ENCODE measurements at places on chromosomes 12 and 14. TPM values are rescaled to one million over a fixed set of nuclear protein-coding genes. Genes with fewer than 3 reads are reported as not detected.

AQP6 gene
- polyA plus RNA-seq = 0.14 TPM

IAPP gene
- not detected for polyA plus RNA-seq

KLRC4 gene
- not detected for polyA plus RNA-seq

RPS6KL1 gene
- 13.5 TPM for polyA plus RNA-seq

ZNF84 gene
- polyA plus RNA-seq = 24.1 TPM

OR4M1 gene
- not detected for polyA plus RNA-seq

KRT6A gene
- polyA plus RNA-seq = not detected

SLC35F4 gene
- polyA plus RNA-seq = 0.37 TPM

TMEM106C gene
- polyA plus RNA-seq = 52.1 TPM

WSB2 gene
- 56.6 TPM for polyA plus RNA-seq

COCH gene
- polyA plus RNA-seq = 6.9 TPM

GPRC5A gene
- polyA plus RNA-seq = 1.9 TPM

PIWIL1 gene
- polyA plus RNA-seq = 0.08 TPM

BMAL2 gene
- polyA plus RNA-seq = 1.4 TPM

- no peak for DNase-seq
These were observed 34.5 kb upstream of the CCT2 start for GRCh38 chr12:69550569-69551350.

GRCh38 chr12:115755725-115756085 is 521.8 kb downstream of the MED13L start:
- DNase-seq = no peak

DNA sequence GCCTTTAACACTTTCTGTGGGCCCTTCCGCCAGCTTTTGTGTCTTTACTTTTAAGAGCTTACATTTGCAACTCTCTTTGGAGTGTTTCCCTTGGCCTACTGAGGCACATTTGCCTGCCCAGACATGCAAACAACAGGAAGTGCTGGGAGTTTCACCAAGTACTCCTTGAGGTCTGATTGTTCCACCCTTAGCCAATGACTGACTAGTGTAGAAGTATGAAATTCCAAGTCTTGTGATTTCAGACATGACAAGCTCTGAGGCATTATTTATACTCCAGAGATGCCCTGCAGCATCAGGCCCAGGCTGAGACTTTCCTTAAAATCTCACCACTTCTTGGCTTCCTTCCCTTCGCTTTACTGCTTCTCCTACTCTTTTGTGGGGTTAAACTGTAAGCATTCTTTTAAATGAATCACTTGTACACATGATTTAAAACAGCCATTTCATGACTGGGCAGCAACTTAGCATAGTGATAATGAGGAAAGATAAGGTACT is 174.1 kb downstream of the SLC6A15 start:
- no peak for DNase-seq

GRCh38 chr14:104091927-104092771 is 6.6 kb downstream of the ASPG start:
- DNase-seq = no peak

GRCh38 chr14:85471744-85472143 is 58.2 kb upstream of the FLRT2 start:
- no peak for DNase-seq

- DNase-seq = no peak
These were observed 43.3 kb upstream of the PLEKHG6 start for GRCh38 chr12:6266971-6267721.

DNA sequence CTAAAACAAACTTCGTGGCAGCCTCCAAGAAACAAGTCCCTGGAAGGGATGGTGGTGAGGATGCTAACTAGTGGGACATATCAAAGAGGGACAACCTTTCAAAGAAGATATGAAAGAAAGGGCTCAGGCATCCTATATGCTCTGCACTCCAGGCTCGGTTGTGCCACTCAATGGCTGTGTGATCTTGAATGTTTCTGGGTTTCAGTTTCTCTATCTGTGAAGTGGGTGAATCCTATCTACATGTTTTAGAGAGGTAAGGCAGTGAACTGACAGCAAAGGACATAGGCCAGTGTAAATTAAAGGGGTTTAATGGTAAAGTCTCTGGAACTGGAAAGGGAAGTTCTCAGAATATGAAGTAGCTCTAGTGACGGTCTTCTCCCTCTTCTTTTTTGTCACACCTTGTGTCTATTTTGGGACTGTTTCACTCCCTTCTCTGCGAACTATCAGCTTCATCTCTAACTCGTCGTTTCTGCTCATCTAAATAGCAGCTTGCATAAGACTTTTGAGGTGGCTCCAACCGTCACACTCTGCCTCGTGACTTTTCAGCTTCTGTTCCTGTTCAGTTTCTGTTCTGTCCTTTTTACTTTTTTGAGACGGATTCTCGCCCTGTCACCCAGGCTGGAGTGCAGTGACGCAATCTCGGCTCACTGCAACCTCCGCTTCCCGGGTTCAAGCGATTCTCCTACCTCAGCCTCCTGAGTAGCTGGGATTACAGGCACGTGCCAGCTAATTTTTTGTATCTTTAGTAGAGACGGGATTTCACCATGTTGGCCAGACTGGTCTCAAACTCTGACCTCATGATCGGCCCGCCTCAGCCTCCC is 273.6 kb downstream of the SUDS3 start:
- no peak for DNase-seq

DNA sequence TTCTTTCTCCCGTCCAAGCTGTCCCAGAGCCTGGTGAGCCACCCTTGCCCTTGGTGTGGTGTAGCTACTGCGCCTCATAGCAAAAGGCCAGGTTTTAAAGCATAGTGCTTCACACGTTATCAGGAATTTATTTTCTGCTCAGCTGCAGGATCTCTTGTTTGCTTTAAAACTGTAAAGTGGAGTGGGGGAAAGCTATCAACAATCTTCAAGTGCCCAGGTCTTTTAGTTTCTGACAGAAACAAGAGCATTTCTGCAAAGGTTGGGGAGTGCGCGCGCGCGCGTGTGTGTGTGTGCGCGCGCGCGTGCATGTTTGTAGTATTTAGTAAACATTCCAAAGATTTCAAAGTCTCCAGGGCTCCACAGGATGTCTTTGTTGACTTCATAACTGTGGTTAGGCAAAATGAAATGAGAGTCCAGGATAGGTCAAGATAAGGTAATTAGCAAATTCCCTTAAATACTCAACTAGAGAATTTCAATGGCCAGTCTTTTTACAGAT is 45.5 kb downstream of the EML1 start:
- DNase-seq = no peak

- DNase-seq = no peak
These were observed 930.6 kb upstream of the TMEM132C start for GRCh38 chr12:127336416-127336815.

- DNase-seq = no peak
These were observed 24.3 kb downstream of the DDX24 start for GRCh38 chr14:94056579-94057308.

- no peak for DNase-seq
These were observed 52.7 kb upstream of the ZDHHC17 start for GRCh38 chr12:76711241-76711640.

DNA sequence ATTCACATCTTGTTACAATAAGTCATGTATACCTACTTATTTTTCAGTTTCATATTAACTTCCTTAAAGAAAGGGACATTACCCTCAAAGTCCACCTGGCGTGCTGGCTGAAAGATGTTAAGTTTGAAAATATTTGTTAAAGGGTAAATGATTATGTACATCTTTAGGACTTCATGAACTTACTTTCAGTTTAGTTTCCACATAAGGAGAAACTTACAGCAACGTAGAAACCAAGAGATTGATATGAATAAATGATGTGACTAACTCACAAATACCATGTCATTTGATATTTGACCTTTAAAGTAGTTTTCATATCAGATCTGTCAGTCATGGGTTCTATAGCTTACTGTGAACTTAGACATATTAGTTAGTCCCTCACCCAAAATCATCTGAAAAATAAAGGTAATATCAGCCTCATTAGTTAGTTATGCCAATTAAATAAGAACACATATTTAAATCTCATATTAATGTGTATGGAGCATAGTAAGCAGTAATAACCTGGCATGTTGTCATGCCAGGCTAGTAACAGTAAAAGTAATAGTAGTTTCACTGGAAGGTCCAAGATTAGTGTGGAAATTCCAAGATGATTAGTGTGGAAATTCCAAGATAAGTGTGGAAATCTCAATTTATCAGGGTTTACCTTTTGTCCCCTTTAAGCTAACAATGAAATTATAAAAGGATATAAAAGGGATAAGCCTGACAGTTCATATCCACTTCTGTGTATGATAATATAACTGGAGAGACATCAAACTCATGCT is 1.9 kb upstream of the CLEC2D start:
- DNase-seq = no peak

- DNase-seq = peak; percentile 6
These were observed 1766.9 kb upstream of the SEL1L start for GRCh38 chr14:83300476-83301064.

DNA sequence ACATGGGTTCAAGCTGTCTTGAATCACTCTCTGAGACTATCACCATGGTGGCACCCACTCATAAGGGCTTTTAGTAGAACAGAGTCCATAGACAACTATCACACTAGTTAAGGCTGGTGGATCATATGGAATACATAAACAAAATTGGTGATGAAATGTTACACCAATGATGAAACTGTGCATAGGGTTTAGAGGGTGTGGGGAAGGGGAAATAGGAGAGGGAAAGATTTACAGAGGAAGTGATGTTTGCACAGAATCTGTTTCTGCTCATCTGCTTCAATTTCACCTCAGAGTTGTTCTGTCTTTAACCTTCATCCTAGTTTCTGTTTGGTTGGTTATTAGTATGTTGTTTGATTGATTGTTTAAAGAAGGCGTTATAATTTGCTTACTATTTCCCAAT is 2.4 kb upstream of the RXYLT1 start:
- no peak for DNase-seq

- no peak for DNase-seq
These were observed 83.8 kb upstream of the RFLNA start for GRCh38 chr12:124210991-124211577.

DNA sequence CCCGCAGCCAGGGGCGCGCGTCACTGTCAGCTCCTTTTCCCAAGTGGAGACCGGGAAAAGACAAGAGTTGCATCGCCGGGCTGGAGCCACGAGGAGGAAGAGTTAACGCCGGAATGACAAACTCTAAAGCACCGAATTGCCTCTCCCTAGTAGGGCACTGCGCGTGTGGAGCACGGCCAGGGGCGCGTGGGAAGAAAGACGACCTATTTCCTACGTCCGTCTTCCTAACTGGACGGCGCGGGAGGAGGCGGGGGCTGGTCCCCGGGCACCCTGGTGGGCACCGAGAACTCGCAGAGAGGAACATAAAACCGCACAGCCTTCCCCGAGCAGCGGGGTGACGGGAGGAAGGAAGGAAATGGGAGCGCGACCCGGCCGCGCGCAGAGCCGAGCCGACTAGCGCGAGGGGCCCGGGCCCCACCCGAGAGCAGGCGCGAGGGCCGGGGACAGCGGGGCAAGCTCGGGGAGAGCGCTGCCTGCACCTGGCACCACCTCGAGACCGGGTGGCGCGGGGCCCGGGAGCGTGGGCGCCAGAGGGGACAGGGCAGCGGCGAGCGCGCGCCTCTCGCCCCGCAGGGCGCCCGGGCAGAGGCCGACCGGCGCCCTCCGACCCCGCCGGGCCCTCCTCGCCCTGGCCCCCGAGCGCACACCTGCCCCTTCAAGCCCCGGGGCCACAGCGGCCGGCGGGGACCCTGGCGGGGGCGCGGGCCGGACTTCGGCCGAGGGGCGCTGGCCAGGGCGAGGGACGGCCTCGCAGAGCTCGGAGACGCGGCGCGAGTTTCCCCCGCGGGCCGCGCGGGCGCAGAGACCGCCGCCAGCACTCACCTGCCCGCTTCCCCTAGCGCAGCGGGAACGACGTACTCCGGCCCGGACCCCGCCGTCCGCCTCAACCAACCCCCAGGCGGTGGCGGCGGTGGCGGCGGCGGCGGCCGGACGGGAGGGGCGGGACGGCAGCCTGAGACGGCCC is at the start of gene SETD3:
SETD3 (minus strand) TSS at position 954 of the 964 bp plus-strand sequence. CDS start 15,054 bp downstream, outside the sequence.
- no peak for DNase-seq

DNA sequence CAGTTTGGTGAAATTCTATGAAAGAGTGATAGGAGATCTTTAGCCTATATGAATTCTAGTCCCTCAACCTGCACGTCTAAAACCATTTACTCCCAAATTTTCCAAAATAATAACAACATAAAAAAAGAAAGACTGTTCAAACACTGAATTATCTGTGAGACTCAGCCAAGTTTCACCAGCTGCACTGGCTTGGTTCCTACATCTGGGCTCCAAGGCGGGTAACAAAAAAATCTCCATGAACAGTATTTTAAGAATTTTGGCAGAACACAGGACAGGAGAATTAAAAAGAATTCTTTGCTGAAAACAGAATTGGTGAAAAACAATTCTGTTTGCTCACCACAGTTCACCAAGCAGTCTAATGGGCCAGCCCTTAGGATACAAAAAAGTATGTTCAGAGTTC is 536.8 kb upstream of the ATP2B1 start:
- DNase-seq = no peak

DNA sequence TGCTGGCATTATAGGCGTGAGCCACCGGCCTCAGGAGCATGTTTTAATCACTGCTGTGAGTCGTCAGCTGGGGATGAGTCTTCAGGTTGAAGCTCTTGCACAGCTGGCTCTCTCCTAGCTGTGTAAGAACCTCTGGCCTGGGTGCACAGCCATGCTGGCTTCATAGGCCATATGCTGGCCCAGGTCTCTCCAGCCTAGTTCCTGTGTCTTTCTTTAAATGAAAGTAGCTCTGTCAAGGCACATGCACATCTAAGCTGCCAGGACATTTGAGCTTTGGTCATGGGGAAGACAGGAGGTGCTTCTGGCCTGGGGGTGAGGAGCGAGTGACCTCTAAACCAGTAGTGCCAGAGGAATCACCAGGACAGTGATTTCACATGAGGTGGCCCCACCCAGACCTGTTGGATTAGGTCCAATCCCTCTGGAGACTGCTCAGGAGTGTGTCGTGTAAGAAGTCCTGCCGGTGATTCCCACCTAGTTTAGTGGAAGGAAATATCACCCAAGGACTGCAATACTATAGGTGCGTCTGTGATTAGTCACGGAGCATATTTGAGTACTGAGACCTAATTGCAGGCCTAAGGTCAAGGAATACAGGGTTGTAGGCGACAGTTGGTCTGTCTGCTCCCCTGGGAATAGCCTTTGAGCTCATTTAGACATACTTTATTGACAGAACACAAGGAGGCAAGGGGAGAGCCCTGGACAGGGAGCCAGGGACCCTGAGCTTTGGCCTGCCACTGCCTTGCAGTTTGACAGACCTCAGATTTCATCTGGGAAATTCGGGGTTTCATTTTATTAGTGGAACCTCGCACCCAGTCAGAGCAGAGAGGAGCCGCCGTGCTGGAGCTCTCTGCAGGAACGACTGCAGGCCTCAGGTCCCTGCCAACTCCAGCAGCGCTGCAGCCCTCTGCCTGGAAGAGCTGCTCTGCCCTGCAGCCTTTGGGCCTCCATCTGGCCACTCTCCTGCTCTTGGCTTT is 67.0 kb downstream of the ANKRD9 start:
- no peak for DNase-seq

GRCh38 chr14:39169541-39169900 is 612 bp downstream of the TRAPPC6B start:
- no peak for DNase-seq

DNA sequence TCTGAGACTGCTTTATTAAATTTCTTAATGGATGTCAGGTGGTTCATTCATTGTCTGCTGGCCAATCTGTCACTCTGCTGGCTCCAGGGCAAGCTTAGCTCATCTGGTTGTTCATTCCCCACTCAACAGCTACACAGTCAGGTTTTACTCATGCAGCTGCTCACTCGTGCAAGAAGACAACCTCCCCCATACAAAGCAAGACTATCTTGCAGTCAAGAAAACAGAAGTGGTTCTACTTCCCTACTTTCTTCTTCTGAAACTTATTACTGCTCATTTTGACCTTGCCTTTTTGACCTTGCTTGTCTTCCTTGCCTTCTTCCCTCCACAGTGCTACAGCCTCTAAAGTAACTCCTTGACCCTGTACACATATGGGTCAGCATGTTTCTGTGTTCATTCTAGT is 277.9 kb downstream of the SSPN start:
- DNase-seq = no peak

All from forelimb muscle (tissue), 1 donor.